ENCODE measurements at places on chromosomes 2 and 18. TPM values are rescaled to one million over a fixed set of nuclear protein-coding genes. Genes with fewer than 3 reads are reported as not detected.

The PTPRN gene
- not detected for total RNA-seq

- H3K27ac ChIP-seq: no peak overlapping the region
- H3K27me3 ChIP-seq: no peaks in the 10 kb centered on the region
- no peaks in the 10 kb centered on the region for H3K4me1 ChIP-seq
- H3K36me3 ChIP-seq: no peaks in the 10 kb centered on the region
Measured at GRCh38 chr2:188474316-188474715, 182.6 kb downstream of the GULP1 start.

The SCN7A gene
- 3.6 TPM for total RNA-seq

- DNase-seq: no peak
- no peak overlapping the region for H3K27ac ChIP-seq
Measured at GRCh38 chr2:183459466-183459865, 335.2 kb downstream of the NUP35 start.

The MC4R gene
- not detected for total RNA-seq

The NETO1 gene
- not detected for total RNA-seq

The SERPINB3 gene
- 1.5 TPM for total RNA-seq

DNA sequence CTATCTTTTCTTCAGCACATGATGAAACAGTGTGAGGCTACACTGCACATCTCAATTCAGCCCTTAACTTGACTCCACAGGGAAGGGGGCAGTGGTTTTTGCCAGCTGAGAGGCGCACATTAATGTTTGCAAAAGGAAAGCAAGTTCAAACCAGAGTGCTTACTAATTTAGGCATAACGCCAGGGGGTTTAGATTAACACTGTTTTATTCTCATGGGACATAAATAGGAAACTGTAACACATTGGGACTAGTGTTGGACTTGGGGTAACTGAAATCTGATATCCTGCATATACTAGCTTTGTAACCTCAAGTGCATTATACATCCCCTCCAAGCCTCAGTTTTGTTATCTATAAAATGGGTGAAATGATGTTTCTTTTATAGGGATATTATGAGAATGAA is 821.2 kb upstream of the ID2 start:
- no peak overlapping the region for H3K4me3 ChIP-seq
- no peak overlapping the region for H3K27ac ChIP-seq
- no peaks in the 10 kb centered on the region for H3K36me3 ChIP-seq
- no peaks in the 10 kb centered on the region for H3K27me3 ChIP-seq
